ENCODE measurements at places on chromosomes 7 and 10.

- no peak for DNase-seq
Measured at GRCh38 chr10:85003083-85003482, 674.7 kb downstream of the CCSER2 start.

DNA sequence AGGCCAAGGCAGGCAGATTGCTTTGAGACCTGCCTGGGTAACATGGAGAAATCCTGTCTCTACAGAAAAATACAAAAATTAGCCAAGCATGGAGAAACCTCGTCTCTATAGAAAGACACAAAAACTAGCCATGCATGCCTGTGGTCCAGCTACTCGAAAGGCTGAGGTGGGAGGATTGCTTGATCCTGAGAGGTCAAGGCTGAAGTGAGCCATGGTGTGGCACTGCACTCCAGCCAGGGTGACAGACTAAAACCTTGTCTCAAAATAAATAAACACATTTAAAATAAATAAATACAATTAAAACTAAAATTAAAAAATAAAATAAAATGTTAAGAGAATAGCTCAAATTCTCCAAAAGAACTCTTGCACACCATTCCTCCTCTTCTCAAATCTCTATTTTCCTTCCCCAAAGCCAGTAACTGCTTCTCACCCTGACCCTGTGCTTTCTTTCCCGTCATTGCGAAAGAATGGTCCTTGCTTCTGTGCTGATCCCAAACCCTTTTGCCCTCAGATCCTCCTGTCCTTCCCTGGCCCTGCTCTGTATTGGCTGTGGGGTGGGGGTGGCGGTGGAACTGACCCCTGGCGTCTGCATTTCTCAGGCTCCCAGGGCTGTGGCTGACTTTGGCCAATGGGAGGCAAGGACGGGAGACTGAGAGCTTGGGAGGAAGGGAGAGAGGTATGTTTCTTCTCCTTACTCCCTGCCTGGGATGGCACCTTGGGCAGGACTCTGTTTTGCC lies 12.4 kb downstream of the SRGN start:
- no peak for DNase-seq

- no peak for DNase-seq
Measured at GRCh38 chr7:130874071-130874915, 140.3 kb upstream of the KLF14 start.

GRCh38 chr7:143240291-143241168 lies 18.7 kb downstream of the TAS2R40 start:
- DNase-seq = peak; percentile 55

- no peak for DNase-seq
Measured at GRCh38 chr10:78321500-78321899, 287.8 kb downstream of the RPS24 start.

- DNase-seq = no peak
Measured at GRCh38 chr7:19118636-19119371, 1.4 kb upstream of the TWIST1 start.

- no peak for DNase-seq
Measured at GRCh38 chr7:74343281-74344131, 54.3 kb downstream of the CLIP2 start.

DNA sequence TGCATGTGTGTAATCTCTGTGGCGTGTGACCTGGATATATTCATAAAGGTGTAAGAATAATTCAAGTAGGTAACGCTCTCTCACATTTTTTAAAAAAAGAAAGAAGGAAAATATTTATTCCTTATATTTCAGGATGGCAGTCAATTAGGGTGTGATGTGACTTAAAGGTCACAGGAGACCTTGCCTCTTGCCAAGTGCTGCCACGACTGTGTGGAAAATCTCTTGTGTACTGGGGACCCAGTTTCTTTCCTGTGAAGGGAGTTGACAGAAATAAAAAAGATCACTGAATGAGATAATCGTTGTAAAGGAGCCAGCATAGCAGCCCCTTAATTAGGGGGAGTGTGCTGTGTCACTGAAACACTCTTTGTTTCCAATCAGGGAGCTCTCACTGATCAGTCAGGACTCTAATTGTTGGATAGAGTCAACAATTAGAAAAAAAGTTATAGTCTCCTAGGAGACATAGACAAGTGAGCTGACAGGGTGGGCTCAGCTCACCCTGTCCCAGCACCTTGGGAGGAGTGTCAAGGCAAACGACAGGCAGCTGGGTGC lies 31.1 kb downstream of the PTPRE start:
- DNase-seq = no peak

DNA sequence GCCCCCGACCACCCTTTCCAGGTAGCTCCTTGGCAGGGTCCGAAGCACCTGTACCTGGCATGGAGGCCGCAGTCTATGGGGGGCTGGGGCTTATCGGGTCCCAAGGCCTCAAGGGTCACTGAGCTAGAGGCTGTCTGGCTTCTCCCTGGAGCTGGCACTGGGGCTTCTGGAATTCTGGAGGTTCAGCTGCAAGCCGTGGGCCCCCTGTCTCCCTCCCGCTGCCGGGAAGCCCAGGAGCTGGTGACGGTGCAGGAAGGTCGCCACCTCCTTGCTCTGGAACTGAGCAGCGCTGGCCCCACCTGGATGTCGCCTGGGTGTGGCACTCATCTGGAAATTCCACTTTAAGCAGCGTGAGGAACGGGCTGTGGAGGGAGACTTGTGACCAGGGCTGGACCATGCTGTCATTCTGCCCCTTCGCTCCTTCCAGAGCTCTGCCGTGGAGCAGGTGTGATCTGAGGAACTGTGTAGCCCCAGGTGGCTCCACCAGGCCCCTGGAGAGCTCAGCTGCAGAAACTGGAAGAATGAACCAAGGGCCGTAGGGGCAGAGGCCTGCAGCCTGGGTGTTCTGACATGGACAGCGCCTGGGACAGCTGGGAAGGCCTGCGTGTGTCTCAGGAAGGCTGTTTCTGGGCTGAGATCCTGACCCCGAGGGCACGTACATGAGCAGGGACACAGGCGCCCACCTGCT lies 129.7 kb upstream of the PPP2R2D start:
- DNase-seq = no peak

- DNase-seq = no peak
Measured at GRCh38 chr10:72088889-72089575, 681 bp upstream of the SPOCK2 start.

DNA sequence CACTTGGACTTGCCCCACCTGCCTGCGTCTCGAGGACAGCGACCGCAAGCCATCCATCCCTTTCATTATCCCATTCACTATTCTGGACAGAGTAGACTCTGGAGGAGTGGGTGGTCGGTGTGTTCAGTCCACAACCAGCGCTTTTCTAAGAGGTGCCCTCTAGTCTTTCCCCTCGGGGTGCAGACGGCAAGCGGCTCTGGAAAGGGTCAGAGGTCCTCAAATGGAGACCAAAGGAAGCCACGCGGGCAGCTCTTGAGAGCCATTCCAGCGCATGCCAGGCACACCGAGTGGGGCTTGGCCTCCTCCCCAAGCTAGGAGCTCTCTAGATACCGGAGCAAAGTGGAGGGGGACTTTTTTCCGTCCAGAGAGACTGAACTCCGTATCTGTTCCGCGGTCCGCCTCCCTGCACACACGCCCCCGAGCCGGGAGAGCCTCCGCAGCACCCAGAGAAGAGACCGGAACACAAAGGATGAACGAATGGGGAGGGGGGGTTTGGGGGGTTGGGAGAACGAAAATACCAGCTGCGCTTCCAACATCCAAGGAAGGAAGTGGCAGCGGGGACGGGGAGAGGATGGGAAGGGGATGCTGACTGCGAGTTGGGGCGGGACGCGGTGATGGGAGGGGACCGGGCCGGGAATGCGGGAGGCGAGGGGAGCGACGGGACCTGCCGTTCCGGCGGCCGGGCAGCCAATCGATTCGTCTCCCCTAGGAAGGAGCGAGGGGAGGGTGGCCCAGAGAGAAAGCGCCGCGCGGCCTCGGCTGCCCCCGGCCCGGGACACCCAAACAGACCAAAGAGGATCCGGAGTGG lies 515 bp downstream of the GSDME start:
- no peak for DNase-seq

- DNase-seq = no peak
Measured at GRCh38 chr7:131538071-131538812, 18.2 kb downstream of the PODXL start.

- no peak for DNase-seq
Measured at GRCh38 chr10:109996225-109996624, 11.6 kb upstream of the ADD3 start.

DNA sequence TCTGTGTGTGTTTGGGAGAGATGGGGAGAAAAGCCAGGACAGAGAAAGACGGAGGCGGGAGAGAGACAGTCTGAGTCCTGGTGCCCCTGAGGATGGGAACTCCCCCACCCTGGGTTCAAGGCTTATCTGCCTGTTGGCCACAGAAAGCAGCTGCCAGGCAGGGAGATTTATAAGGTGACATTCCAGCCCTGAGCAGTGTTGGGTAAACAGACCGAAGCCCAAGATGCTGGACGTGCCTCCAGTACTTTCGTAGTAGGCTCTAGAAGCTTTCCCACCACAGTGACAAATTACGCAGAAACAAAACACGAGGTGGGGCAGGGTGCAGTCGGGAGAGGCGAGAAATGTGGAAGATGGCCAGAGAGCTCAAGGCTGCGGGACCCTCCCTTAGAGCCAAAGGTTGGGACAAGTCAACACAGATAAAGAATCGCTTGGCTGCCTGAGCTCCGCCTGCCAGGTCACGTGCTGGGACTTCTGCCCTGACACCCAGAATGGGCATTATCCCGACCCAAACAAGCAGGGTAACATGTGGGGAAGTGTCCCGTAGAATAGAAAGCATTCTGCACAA lies 41.1 kb downstream of the CCDC3 start:
- no peak for DNase-seq

- DNase-seq = no peak
Measured at GRCh38 chr10:89475591-89475998, 59.8 kb downstream of the SLC16A12 start.

GRCh38 chr7:102281785-102282184 lies 4.9 kb upstream of the SH2B2 start:
- no peak for DNase-seq

DNA sequence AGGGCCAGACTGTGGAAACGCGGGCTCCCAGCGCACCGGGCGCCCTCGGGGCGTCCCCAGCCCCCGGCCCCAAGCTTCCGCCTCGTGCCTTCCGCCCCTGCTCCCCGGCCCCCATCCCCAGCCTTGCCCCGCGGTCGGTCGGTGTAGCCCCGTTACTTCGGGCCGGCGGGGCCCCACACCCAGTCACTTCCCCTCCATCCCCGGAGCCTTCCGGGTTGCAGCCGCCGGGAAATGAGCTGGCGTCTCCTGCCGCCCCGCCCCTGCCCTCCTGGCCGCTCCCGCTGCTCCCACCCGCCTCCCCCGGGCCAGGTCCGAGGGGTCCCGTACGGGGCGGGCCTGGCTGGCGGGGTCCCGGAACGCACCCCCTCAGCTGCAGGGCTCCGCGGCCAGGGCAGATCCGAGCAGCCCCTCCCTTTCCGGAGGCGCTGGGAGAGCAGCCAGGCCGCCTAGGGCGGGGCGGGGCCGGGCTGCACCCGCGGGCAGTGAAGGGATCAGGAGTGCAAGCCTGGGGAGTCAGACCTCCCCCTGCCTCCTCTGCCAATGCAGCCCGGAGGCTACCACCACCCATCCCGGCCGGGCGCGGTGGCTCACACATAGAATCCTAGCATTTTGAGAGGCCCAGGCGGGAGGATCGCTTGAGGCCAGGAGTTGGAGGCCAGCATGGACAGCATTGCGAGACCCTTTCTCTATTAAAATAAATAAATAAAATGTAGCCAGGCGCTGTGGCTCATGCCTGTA lies 709 bp downstream of the ARPC1B start:
- DNase-seq = peak; percentile 61

- no peak for DNase-seq
Measured at GRCh38 chr10:79055100-79055782, 13.5 kb upstream of the ZMIZ1 start.

- peak; percentile 10 for DNase-seq
Measured at GRCh38 chr10:93288679-93289634, 193.2 kb downstream of the MYOF start.

DNA sequence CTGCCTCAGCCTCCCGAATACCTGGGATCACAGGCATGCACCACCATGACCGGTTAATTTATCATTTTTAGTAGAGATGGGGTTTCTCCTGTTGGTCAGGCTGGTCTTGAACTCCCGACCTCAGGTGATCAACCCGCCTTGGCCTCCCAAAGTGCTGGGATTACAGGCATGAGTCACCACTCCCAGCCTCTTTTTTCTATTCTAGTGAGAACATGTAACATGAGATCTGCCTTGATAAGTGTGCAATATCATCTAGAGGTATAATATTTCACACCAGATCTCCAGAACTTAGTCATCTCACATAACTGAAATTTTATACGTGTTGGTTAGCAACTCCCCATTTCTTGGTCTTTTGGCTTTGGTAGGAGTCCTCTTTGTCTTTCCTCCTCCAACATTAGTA lies 656.9 kb downstream of the CNTNAP2 start:
- no peak for DNase-seq

- no peak for DNase-seq
Measured at GRCh38 chr10:114311023-114311422, 72.0 kb downstream of the VWA2 start.

DNA sequence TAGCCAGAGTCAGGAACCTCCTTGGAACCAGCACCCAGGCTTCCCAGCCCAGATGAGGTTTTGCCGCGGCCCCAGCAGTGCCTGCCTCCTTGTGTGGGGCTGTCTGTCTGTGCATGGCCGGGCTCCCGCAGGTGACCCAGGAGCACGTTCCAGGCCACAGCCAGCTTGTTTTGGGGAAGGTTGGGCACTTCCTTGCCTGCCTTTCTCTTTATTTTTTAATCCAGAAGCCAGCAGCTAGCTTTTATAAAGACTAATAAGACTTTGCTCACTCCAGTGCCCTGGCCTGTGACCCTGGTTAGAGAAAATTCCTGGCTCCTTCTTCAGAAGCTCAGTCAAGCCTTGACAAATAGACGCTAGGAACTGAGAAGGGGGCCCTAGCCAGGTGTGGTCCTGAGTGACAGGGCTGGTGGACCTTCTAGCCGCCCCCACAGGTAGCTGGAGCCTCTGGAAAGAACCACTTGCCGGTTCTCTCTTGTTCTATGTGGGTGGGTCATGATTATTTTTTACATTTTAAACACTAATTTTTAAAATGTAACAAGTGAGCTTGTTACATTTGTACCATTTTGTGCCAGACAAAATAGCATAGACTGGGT lies 837 bp downstream of the SLC29A3 start:
- DNase-seq = no peak

DNA sequence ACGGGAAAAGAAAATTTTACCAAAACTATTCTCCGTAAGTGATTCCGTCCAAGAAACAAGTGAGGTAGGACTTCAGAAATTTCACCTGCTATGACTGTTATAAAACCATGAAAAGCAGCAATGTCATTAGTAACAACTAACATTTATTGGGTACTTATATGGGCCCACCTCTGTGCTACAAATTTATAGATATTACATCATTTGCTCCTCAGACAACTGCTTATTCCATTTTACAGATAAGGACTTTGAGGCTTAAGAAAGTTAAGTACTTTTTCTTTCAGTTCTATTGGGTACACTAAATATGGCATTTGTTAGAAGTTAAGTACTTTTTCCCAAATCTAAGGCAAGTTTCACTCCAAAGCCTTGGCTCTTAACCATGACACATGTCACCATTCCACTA lies 36.3 kb downstream of the HACD1 start:
- no peak for DNase-seq

DNA sequence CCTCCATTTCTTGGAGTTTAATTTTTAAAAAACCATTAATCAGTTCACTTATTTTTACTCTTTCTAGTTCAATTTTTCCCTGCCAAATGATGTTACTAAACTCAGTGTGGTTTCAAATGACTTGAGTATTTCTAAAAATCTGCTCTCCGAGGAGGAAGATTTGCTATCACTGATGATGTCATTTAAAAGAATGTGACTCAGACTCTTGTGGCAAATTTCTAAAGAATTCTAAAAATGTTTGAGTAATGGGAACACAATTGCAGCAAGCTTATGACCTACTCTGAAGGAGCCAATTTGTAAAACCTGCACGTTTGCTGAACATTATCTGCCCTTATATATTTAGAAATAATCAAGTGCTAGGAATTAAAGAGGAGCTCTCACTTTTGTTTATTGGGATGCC lies 88.6 kb downstream of the SPAG6 start:
- no peak for DNase-seq
